Activated CD4-positive, alpha-beta T cell treated with anti-CD3 and anti-CD28 coated beads, Interleukin-2, amount 50 U/mL, for 16 hours (primary cell): ENCODE measurements at places on chromosomes 13 and 19.

DNA sequence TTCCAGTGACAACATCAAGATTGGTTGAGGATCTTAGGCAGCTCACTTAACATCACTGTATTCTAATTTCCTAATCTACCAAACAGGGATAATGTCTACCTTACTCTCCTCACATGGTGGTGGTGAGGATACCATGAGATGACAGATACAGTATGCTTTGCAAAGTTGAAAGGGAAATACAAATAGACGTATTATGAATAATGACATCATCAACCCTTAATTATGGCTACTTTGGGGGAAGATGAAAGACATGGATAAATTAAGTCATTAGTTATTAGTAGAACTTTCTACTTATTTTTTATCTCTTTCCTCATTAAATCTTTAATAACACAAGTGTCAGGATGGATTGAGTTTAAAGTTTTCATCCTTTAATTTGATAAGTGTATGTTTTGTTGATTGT, 532.5 kb downstream of the KLF12 start:
- DNase-seq = no peak

GRCh38 chr19:16030964-16031871, 45.1 kb upstream of the TPM4 start:
- DNase-seq = no peak

- no peak for DNase-seq
These were observed 51.0 kb upstream of the RCBTB2 start for GRCh38 chr13:48583859-48584311.

- peak; percentile 50 for DNase-seq
These were observed at the start of gene MAST1 for GRCh38 chr19:12838182-12838885. Gene MAST1 (plus strand): TSS chr19:12838515. CDS start chr19:12838573, 58 bp downstream.

DNA sequence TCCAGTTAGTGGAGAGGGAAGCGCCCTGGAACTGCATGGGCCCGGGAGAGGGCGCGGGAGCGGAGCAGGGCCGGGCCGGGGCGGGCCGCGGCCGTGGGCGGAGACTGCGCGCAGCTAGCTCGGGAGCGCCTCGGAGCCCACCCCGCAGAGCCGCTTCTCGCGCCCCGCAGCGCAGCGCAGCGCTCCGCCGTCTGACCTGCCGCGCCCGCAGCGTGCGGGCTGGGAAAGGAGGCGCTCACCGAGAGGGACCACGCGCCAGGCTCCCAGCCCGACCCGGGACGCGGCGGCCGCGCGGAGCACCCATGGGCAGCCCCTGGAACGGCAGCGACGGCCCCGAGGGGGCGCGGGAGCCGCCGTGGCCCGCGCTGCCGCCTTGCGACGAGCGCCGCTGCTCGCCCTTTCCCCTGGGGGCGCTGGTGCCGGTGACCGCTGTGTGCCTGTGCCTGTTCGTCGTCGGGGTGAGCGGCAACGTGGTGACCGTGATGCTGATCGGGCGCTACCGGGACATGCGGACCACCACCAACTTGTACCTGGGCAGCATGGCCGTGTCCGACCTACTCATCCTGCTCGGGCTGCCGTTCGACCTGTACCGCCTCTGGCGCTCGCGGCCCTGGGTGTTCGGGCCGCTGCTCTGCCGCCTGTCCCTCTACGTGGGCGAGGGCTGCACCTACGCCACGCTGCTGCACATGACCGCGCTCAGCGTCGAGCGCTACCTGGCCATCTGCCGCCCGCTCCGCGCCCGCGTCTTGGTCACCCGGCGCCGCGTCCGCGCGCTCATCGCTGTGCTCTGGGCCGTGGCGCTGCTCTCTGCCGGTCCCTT, at the start of gene MLNR:
MLNR (plus strand) TSS at position 303 of the 820 bp plus-strand sequence; CDS start at position 303, 0 bp downstream.
- peak; percentile 28 for DNase-seq

- no peak for DNase-seq
These were observed 9.8 kb upstream of the SLC44A2 start for GRCh38 chr19:10615429-10616023.

DNA sequence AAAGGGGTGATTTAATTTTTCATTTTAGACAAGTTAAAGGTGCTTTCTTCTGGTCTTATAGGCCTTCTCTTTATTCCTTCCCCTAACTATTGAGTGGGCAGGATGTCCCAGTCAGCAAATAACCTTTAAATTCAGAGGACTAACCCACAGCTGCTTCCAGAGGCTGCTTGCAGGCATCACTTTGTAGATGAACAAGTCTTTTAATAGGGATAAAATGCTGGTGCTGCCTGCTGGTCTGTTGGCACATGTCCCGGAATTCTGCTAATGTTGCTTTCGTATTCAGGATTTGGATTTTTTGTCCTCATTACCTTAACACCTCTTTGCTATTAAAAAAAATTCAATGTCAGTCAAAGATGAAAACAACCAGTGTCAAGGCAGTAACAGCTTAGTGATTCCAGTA, 132.7 kb upstream of the KL start:
- DNase-seq = no peak

DNA sequence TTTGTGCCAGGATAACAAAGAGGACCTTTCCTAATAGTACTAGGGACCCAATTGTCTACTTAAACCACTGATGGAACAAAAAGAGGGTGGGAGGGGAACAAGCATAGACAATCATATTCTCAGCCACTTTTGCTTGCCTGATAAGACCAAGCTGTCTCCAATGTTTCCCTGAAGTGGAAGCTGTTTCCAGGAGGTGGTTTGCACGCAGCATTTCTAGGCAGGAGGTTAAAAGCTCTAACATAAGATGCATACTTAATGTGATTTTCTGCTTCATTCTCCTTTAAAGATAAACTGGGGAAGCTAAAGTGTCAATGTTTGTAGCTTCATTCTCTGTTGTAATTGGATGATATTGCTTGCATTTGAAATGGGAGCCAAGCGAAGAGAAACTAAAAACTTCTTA, 442.9 kb downstream of the HS6ST3 start:
- no peak for DNase-seq

DNA sequence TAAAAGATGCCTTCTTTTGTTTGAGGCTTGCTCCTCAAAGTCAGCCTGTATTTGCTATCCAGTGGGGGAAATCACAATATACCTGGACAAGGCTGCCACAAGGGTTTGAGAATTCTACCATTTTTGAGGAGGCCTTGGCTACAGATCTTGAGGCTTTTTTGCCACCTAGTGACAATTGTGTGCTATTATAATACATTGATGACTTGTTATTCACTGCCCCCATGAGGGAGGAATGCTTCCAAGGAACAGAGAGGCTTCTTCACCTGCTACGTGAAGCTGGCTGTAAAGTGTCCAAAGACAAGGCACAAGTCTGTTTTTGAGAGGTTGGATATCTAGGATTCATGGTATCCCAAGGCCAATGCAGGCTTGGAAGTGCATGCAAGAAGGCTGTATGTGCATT, 72.5 kb downstream of the ZNF708 start:
- no peak for DNase-seq

- no peak for DNase-seq
These were observed 48.1 kb downstream of the TNFRSF19 start for GRCh38 chr13:23618341-23618740.

- DNase-seq = no peak
These were observed 135.3 kb upstream of the MIR17HG start for GRCh38 chr13:91212231-91212630.

DNA sequence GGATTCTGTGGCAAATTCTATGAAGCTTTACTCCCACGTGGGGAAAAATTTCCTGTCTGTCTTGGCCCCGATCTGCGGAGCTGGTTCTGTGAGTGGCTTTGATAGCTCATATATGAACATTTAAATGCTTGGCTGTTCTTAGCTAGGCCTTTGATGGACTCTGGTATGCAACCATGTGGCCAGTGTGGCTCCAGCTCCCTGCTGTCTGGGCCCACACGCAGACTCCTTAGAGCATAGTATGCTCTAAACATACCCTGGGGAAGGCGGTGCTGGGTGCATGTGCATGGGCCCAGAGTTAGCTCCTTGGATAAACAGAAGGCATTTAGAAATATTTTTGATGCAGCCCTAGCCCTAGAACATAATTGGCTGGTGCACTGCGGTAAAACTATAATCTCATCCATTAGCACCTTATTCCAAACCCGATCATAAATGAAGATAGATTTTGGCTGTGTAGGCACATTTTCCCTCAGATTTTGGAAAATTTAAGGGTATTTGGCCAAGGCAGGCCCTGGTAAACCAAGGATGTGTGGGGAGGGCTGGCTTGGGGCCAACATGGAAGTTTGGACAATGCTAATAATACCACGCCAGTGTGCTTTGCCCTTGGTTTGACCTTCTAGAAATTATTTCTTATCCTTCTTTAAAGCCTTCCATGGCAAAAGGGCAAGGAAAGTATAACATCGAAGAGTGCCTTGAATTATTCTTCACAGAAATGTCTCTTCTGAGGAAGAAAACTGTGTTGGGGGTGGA, 153.5 kb downstream of the LMO7 start:
- no peak for DNase-seq

- no peak for DNase-seq
These were observed 7.3 kb downstream of the PLPPR3 start for GRCh38 chr19:814152-815078.

DNA sequence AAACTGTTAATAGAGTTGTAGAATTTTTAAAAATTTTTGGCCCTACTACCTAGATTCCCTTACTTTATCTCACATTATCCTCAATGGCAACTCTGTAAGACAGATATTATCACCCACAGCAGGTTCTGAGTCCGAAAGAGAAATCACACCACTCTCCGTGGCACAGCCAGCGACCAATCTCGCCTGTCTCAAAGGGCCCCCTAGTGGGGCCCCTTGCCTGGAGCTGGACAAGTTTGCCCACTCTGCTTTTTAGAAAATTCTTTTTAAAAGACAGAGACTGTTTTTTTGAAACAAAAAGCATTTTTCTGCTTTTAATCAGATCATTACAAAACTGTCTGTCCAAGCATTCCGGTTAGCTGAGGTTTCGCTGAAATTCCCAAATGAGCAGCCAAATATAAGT, 21.7 kb downstream of the PHF11 start:
- no peak for DNase-seq

- DNase-seq = peak; percentile 25
These were observed 62.2 kb upstream of the MYCBP2 start for GRCh38 chr13:77388944-77389624.

GRCh38 chr13:101242720-101243119, 173.6 kb downstream of the NALCN start:
- DNase-seq = peak; percentile 12

DNA sequence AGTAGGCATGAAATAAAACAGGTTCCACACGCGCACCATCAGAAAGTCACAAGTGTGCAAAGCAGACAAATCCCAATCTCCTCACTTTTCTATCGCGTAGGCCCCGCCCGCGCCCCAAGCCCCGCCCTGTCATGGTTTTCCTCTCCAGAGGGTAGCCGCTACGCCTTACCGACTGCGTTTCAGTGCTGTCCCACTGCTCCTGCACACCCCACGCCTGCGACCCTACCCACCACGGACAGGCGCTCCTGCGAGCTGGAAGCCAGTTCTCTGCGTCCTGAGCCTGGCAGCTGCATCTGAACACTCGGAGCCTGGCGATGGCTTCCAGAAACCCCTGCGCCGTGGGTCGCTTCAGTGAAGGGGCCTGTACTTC, 379 bp upstream of the ZNF470 start:
- DNase-seq = peak; percentile 24

DNA sequence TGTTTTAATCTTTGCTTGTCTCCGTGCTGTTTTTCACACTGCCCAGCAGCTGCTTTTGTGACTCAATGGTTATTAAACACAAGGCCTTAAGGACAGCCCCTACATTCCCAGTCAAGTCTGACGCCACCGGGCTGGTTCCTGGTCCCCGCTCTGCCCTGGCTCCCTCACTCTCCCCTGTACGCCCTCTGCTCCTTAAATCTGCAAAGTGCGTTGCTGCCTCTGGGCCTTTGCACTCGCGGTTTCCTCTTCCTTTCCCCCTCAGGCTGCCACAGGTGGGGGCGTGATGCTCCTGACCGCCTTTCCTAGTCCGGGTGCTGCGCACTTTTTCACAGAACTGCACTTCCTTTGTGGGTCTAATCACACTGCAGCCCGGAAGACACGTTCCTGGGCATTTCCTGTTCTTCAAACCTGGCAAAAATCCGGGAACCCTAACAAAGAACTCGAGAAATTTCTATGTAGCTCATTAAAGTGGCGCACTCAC, 25.6 kb downstream of the NOSIP start:
- peak; percentile 75 for DNase-seq

- no peak for DNase-seq
These were observed 106.9 kb downstream of the POSTN start for GRCh38 chr13:37491661-37492060.

DNA sequence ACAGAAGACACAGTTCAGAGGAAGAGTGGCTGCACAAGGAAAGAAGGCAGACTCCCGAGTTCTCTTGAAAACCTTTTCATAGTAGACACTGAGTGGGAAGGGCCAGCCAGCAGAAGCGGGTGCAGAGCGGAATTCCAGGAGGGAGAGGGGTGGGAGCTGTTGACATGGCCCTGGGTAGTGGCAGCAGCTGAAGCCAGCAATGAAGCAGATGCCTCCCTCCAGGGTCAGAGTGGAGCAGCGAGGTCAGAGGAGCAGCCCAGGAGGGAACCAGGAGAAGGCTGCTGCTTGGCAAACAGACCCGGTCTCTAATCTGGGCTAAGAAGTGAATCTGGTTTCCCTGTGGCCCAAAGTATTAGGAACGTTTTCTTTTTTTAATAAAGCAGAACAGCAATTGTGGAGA, 73.9 kb upstream of the SPATA13 start:
- no peak for DNase-seq

DNA sequence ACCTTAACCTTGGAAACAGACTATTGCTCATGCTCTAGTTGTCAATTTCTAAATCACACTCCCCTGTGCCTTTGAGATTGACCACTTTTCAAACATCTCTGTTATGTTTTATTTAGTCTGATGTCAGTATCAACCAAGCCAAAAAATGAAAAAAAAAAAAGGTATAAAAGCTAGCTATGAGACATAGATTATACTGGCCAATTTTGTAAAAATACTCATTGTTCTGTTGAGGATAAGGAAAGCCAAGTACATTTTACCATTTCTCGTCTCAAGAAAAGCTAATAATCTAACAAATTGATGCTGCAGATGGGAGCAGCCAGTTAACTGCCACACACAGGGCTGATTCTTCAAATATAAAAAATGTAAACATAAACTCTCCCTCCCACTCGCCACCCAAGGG, 572.6 kb upstream of the KLF12 start:
- no peak for DNase-seq

- no peak for DNase-seq
These were observed 131.8 kb upstream of the PEG3 start for GRCh38 chr19:56972291-56972841.

GRCh38 chr13:21663197-21663596, 7.7 kb upstream of the FGF9 start:
- no peak for DNase-seq

GRCh38 chr19:36121486-36122124, 6.3 kb downstream of the TBCB start:
- no peak for DNase-seq

DNA sequence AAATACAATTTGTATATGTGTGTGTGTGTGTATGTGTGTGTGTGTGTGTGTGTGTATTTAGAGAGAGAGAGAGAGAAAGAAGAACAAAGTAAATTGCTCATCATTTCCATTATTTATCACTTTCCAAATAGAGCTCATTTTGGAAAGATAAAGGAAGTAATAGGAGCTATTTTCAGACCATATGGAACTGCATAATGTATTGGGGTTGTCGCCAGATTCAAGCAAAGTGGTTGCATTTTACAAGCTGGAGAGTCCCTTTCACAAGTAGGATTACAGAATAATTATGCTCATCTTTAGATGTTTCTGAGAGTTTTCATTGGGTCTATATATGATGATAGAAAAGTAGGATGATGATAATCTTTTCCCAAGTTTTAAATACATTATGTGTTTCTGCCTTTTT, 842.7 kb upstream of the SLC10A2 start:
- no peak for DNase-seq

GRCh38 chr13:31166591-31166990, 4.9 kb upstream of the HSPH1 start:
- no peak for DNase-seq
